ENCODE measurements at places on chromosomes 2 and 18.

DNA sequence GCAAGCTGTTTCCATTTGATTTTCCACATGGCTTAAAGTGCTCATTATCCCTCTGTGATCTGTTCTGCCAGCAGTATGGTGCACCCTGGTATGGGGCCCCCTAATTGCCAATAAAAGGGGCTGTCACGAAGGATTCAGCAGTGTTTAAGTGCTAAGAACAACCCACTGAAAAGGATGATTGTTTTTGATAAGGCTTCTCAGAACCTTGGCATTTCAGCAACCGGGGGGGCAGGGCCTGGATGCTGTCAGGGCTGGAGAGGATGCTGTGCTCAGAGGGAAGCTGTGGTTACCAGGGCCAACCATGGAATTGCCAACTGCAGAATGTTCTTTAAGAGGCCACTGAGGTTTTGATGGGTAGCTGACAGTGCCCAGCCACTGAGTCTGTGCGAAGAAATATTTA, 117.8 kb downstream of the CTIF start:
- no peak for DNase-seq

DNA sequence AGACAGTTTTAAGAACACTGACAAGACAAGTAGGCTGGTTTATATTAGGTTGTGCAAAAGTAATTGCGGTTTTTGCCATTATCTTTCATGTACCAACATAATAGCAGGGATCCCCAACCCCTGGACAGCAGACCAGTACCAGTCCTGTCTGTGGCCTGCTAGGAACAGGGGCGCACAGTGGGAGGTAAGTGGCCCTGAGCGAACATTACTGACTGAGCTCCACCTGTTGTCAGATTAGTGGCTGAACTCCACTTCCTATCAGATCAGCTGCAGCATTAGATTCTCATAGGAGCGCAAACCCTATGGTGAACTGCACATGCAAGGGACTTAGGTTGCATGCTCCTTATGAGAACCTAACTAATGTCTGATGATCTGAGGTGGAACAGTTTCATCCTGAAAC, 921.9 kb downstream of the CCDC85A start:
- no peak for DNase-seq

GRCh38 chr2:16630463-16630862, 35.2 kb downstream of the CYRIA start:
- DNase-seq = no peak

DNA sequence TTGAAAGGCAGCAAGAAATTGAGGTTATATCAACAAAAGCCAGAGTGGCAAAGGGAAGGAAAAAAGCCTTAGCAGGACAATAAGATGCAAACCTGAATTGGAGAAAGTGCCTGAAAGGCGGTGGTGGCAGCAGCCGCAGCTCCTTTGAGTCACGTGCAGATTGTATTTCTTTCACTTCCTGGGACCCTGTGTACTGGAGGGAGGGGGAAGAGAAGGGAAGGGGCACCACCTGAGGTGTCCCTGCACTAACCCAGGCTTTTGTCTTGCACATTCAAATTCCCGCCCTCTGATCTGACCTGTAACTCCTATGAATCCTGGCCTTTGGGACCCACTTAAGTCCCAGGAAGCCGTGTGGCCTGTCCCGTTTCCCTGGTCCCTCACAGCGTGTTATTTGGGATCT, 326.1 kb upstream of the SKOR2 start:
- no peak for DNase-seq

DNA sequence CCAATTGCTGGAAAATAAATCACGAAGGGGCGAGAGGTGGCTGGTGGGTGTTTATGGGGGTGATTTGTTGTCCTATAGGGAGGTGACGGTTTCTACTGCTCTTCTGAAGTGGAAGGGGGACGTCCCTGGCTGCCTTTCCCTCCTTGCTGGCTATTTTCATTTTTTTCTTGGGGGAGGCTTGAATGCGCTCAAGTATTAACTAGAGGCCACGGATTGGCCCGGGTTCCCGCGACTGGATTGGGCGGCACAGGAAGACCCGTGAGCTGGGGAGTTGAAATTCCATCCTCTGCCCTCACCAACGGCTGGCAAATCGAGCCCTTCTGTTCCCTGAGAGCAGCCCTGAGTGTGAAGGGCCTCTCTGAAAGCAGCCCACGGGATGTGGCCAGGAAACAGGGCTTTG, 176.5 kb upstream of the SPRED2 start:
- DNase-seq = no peak

DNA sequence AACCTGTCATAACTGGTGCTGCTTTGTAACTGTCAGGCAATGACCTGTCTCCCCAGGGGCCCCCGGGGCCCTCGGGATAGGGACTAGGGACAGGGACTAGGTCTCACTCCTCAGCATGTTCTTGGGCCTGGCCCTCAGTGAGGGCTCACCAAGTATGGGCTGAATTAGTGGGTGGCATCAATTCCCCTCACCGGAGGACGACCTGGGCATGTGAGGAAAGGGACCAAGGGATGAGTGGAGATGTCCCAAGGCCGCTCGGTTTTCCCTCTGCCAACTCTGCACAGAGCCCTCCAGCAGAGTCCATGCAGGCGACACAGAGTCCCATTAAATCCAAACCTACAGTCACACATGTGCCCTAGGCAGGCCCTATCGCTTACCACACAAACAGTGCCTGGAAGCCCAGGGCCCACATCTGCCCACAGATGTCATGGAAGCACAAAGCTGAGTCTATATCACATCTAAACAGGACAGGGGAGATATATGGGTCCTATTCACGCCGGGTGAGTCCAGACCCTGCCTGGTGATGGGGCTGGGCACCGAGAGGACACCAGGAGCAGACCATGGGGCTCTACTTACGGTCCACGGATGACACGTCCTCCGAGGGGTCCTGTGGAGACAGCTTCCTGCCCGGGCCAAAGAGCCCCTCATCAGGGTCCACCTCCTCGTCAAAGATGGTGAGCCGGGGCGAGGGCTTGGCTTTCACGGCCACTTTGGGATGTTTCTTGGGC, 26.6 kb downstream of the HS1BP3 start:
- DNase-seq = no peak

DNA sequence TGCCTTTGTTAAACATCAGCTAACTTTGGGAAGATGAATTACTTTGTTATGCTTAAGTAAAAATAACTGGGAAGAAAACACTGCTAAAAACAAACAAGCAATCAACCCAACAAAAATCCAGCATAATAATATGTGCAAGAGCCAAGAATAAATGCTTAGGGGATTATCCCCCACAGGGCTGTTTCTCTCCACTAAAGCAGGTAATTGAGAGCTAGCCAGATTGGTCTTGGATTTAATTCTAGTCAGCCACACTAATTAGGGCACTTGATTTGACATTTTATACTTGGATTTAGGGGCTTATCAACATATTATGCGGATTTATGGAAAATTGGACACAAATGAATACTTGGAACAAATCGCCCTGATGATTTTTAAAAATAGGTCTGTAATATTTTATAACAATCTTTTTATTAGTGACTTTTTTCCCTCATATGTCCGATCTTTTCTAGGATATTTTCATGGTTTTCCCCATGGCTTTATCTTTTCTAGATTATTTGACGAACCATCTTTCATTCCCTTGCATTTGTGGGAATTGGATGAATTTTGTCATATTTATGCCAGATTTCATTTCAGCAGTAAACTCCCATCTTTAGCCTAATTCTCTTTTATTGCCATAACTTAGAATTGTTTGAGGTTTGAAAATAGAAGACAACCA, 199.1 kb upstream of the NXPH2 start:
- no peak for DNase-seq

DNA sequence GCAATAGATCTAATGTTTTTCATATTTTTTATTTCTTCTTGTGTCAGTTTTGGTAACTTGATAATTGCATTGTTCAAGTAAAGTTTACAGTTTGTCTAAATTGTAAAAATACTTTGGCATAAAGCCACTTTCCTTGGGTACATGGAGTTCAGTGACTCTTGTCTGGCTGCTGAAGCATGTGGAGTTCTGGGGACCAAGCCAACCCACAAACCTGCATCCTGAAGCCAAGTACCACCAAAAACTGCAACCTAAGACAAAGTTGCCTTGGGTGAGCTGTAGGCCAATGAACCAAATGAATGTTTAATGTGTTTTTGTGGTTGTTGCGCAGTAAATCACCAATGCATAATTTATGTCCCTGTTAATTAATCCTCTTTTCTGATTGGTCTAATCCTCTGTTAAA, 872.6 kb downstream of the BCL11A start:
- DNase-seq = no peak

- no peak for DNase-seq
These were observed 148.9 kb downstream of the ZEB2 start for GRCh38 chr2:144370937-144371584.

- no peak for DNase-seq
These were observed 8.7 kb upstream of the TGIF1 start for GRCh38 chr18:3441290-3441689.

GRCh38 chr2:49278561-49278960, 124.2 kb upstream of the FSHR start:
- no peak for DNase-seq

GRCh38 chr2:29219374-29219773, 104.2 kb downstream of the CLIP4 start:
- DNase-seq = no peak

- no peak for DNase-seq
These were observed 68.5 kb downstream of the ETAA1 start for GRCh38 chr2:67465623-67466022.

GRCh38 chr2:227125506-227125905, 38.5 kb downstream of the COL4A4 start:
- no peak for DNase-seq

Data from T follicular helper cell (primary cell).